ENCODE measurements at places on chromosomes 6 and 20.

DNA sequence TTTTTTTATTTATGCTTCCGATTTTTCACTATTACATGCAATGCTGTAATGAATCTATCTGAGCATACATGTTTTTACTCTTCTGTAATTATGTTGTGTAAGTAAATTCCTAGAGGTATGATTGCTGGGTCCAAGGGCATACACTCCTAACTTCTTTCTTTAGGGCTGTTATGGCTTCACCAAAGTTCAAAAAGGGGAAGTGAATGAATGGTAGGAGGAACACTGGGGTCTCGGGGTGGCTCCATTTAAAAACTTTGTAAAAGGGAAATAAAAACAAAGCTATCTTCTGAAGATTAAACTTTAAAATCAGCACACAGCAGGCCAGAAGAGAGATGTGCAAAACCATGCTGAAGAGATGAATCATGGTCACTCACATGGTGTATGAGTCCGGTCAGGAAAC lies 289.1 kb upstream of the SUPT3H start:
- no peak for DNase-seq

DNA sequence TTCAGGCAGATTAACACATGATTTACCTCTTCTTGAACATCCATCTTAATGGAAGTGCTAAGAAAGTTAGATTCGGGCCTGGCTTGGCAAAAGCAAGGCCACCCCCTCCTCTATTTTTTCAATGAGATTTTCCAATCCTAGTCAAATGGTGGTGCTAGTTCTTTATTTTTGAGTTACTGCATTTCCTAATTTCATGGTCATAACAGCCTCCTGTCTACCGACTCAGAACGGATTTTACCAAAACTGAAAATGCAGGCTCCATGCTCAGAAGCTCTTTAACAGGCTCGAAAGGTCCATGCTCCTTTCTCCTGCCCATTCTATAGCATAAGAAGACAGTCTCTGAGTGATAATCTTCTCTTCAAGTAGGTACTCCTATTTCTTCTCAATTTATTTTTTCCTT lies 117.2 kb upstream of the ESR1 start:
- no peak for DNase-seq

GRCh38 chr6:99189823-99190721 lies 159.4 kb downstream of the FAXC start:
- DNase-seq = no peak

DNA sequence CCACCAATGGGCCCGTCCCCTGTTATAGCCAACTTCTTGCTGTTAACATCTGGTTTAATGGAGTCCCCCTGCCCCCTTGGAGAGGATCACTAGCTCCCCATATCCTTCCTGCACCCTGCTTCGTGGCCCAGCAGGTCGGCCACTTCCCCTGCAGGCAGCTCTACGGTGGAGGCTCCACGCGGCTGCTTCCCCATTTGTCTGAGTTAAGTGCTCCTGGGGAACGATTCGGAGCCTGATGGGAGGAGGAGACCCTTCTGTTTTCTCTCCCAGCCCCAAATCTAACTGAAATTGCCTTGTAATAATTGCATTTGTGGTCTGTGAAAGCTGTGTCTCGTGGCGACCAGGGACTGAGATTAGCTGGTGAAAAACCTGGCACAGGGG lies 74.6 kb downstream of the SULF2 start:
- DNase-seq = no peak

DNA sequence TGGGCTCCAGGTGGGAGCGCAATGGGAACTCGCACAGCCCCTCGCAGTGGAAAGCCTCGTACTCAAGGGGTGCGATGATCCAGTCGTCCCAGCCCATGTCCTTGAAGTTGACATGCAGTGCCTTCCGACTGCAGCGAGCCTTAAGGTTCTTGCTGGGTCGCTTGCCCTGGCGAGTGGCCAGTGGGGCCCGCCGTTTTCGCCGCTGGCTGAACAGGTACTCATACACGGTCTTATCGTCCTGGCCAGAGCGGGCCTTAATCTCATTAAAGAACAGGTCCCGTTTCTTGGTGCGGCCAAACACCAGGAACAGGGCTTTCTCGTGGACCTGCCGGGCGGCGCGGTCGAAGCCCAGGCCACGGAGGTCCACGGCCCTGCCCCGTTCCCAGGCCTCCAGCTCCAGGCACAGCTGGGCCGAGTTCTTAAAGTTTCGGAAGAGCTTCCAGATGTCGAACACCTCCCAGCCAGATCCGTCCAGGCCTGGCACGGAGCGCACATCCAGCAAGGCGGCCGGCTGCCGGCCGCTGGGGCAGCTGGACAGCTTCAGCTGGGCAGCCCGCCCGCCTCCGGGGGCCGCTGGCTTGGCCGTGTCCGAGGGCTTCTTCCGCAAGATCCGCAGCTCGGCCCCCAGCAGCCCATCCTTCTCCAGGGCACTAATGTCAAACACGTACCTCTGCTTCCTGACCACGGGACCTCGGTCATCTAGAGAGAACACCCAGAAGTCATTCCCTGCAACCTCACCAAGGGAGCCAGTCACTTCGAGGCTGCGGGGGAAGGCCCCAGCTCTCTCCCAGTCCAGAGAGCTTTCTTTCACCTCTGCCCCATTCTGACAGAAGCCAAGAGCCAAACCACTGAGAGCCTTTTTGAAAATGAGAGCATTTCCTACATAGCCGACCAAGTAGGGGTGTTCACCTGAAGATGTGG lies 3.7 kb downstream of the GDF5 start:
- no peak for DNase-seq

GRCh38 chr6:16322666-16323312 lies 84.4 kb downstream of the GMPR start:
- DNase-seq = peak; percentile 63

- DNase-seq = peak; percentile 83
Measured at GRCh38 chr6:31763619-31763940, 1.1 kb downstream of the SAPCD1 start.

DNA sequence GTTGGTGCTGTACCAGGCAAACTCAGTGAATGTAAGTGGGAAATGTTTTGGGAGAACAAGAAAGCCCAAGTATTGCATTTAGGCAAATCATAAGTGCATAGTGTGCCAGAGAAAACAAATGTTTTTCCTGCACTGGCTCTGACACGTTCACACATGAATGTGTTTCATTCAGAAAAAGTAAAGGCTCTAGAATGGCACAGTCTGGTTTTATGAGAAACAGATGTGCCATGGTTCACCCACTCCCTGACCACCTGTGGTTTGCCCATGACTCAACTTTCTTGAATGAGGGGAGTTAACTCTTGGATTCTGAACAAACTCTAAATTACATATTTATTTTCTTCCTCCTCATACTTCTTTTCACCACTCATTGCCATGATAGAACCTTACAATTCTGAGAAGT lies 126.9 kb downstream of the KCNQ5 start:
- no peak for DNase-seq

DNA sequence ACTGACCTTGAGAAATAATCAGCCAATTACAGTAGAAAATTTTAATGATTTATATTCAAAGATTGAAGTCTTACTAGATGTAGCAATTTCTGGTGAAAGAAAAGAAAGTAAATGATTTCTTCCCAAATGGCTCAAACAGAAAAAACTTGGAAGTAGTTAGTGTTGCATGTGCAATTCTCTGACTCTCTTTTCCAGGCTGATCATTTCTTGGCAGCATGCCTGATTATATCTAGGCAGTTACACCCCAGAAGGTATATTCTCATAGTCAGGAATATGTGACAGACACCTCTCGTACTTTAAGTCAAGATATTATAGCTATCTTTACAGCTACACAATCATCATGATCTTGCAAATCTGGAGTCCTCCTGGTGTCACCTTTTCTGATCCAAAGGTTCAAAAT lies 122.9 kb downstream of the PDE7B start:
- DNase-seq = no peak

- no peak for DNase-seq
Measured at GRCh38 chr20:53100476-53100911, 128.3 kb downstream of the TSHZ2 start.

DNA sequence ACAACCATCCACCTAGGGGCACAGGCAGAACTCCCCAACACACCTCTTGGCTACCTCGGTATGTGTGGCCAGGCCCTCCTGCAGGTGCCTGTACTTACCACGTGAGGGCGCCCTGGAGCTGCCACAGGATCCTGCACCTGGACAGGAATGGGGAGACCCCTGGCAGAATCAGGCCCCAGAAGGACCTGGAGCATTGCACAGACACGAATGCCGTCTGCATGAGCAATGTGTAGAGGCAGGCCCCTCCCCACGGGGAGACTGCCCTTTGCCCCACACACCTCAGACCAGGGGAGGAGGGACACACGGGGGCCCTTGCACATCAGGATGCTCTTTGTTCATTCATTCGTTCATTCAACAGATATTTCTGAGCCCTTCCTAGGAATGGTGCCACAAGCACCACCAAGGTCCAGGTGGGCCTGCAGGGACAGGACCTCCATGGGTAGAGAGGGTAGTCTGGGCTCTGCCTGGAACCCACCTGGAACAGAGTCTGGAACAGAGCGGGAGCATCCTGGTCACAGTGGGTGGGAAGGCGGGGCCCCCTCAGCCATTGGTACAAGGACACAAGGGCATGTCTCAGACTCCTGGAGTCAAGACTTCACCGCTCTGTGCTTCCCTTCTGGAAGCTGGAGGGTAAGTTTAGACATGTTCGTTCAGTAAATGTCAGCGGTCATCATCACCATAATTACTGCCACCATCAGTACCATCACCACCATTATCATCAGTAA lies 32.3 kb downstream of the YTHDF1 start:
- peak; percentile 76 for DNase-seq

GRCh38 chr6:144568241-144568640 lies 283.1 kb downstream of the UTRN start:
- DNase-seq = no peak

DNA sequence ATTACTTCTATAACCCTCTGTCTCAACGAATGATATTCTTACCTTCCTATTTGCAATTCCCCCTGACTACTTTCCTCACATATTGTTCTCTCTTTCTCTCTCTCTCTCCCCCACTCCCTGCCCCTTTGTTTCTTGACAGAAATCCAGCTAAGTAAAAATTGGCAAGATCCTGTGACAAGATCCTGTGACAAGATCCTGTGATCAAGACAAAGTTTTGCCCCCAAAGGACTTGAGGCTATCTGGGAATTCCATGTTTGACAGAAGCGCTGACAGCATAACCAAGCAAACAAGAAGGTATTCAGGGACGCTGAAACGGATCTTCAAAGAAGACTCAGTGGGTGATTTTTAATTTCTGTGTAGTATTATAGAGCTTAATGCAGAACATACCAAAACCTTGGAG lies 5.5 kb upstream of the HBS1L start:
- DNase-seq = no peak

- DNase-seq = no peak
Measured at GRCh38 chr20:7375905-7376304, 564.4 kb downstream of the HAO1 start.

DNA sequence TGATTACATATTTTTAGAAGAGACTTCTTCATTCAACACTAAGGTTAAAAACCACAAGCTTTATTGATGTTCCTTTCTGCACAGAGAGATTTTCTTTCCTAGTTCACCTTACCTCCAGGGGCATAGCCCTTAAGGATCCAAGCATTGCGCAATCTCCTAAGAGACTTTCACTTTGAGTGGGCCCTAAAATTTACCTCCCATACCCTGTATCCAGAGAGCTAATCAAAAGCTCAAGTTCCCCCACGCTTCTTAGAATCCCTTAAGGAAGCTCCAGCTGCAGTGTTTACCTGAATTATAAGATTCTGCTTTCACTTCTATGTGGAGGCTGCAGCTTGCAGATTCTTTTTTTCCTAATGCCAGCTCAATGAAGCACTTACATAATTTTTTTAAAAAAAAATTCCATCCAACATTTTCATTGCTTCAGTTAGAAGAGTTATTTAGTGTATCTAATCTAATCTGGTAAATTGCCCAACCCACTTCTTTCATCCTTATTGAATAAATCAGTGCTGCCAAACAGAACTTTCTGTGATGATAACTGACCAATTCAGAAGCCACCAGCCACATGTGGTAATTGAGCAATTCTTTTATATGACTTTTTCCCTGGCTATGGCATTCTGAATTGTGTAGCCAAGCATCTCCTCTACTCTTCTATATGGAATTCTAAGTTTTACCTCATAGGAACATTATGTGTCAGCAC lies 24.6 kb upstream of the SPTLC3 start:
- no peak for DNase-seq

- DNase-seq = peak; percentile 46
Measured at GRCh38 chr6:16514249-16514648, 247.0 kb downstream of the ATXN1 start.

GRCh38 chr20:21090721-21091120 lies 15.4 kb downstream of the LINC00237 start:
- no peak for DNase-seq

GRCh38 chr6:165949324-165949723 lies 218.3 kb downstream of the TBXT start:
- no peak for DNase-seq

GRCh38 chr6:88179692-88180091 lies 13.5 kb upstream of the CNR1 start:
- no peak for DNase-seq

GRCh38 chr6:169793408-169793807 lies 42.0 kb downstream of the ERMARD start:
- no peak for DNase-seq

DNA sequence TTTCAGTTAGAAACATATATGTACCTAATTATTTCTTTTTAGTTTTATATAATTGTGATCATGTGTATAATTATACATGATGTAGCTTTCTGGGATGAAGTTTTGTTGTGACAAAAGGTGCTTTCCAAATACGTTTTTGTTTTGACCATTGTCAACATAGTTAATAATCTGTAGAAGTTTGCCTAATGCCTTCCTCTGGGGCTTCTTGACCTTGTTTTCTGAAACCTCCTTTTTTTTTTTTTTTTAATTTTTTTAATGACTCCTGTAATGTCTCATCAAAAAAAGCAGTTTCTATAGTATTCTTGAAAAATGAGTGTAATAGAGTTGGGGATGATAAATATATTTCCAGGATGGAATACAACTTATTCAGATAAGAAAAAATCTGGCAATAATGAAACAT lies 434.7 kb upstream of the SOX4 start:
- DNase-seq = no peak

All from WERI-Rb-1 (cell line).